Stimulated activated CD4-positive, alpha-beta T cell treated with anti-CD3 and anti-CD28 coated beads, Interleukin-4, amount 100 ng/mL, for 48 hours (primary cell): ENCODE measurements at places on chromosomes 6 and 20.
A peak's percentile ranks its signal among the peaks of the same experiment; 100 is the strongest.

DNA sequence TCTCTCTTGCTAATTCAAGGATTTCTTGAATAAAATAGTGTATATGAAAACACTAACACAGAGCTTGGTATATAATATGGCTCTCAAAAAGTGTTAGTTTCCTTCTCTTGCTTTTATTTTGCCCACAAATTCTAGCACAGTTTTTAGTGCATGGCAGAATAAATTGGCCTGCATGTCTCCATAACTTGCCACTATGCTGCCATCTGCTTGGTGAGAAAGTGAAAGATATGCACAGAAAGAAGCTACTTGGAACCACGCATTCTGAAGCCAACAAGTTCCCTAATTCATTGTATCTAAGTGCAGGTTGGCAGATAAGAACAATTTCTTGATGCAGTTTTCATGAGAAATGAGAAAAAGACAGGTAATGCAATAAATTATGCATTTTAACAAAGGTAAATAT, 101.2 kb downstream of the EPHA7 start:
- DNase-seq, result no peak

DNA sequence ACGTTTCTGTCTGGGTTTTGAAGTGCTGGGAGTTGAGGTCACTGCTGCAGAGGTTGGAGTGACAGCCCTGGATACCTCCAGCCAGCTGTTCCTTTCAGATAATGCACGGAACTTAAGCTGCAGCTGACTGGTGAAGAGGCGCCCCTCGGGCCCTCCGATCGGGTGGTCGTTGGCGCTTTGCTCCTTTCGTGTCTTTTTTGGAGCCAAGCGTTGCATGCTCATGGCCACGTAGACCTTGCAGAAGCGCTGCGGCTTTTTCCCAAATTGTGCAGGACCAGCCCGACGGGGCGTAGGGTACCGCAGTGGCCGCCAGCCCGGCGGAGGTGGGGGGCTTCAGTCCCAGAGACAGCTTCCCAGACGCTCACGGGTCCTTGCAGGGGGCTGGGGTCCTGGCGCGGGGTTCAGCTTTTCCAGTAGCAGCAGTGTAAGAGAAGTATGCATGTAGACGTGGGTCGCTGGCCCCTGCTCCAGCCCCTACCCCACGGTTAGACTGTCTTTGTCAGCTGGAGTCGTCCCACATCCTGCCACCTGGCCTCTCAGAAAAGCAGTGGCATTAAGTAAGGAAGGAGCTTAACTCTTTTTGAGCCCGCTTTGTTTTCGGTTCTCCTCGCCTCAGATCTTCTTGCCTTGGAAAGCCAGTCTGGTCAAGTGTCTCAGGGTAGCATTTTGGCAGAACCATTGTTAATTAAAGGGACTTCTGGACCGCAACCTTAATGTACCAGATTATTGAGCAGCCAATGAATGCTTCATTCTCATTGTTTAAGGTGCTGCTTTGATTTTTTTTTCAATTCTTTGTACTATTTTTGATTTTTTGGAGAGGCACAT, 838 bp downstream of the TNFAIP3 start:
- DNase-seq, result no peak

GRCh38 chr20:8321001-8321400, 188.9 kb downstream of the PLCB1 start:
- DNase-seq, result no peak

DNA sequence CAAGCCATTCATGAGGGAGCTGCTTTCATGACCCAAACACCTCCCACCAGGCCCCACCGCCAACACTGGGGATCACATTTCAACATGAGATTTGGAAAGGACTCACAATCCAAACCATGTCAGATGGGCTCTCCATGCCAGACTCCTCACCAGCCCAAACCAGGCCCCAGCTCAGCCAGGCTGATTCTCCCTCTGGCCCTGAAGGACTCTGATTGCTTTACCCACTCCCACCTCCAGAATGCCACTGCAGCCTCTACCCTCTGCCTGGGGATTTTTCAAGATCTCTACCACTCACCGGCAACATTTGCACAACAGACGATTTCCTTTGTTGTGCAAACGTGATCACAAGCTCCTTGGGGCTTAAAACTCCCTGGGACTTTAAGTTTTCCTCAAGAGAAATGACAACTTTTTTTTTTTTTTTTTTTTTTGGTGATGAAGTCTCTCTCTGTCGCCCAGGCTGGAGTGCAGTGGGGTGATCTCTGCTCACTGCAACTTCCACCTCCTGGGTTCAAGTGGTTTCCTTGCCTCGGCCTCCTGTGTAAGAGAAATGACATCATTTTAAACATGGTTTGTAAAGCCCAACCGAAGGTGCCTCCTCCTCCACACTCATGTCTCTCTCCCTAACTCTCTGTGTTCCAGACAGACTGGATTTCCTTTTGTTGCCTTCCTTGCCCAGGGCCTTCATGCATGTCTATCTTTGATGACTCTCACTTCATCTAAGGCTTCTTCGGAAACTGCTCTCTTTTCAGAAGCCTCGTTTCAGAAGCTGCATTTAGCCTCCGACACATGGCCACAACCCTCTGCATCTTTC, 147.0 kb downstream of the CDH26 start:
- DNase-seq, result no peak

GRCh38 chr6:131781687-131782086, 26.1 kb upstream of the ENPP1 start:
- no peak for DNase-seq

DNA sequence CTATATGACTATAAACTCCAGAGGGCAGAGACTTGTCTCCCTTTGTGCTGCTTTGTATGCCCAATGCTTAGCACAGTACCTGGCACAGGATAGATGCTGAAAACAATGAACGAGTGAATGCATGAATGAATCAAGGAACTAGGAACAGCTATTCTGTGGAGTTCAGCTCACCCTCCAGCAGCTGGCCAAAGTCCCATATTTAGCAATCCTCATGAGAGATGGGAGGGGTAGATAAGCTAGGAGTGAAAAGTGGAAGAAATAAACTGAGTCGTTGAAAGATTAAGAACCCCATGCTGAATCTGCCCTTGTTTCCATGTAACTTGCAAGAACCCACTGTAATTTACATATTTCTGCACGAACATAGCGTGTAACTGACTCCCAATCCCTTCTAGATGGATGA, 106.5 kb downstream of the MAFB start:
- no peak for DNase-seq

- DNase-seq, result peak; percentile 60
Observed at GRCh38 chr20:48846516-48847492, 19.0 kb upstream of the PREX1 start.

DNA sequence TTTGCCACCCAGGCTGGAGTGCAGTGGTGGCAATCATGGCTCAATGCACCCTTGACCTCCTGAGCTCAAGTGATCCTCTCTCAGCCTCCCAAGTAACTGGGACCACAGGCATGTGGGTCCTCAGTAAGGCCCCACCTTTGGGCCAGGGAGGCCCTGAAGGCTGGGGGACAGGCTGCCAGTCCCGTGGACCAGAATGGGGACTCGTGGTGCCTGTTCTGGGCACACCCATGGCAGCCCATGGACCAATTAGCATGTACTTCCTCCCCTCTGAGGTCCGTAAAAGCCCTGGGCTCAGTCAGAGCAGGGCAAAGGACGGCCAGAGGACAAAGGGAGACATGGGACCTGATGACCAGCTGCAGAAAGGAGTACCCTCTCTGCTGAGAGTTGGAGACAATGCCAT, 1590.8 kb downstream of the KHDRBS2 start:
- DNase-seq, result no peak

DNA sequence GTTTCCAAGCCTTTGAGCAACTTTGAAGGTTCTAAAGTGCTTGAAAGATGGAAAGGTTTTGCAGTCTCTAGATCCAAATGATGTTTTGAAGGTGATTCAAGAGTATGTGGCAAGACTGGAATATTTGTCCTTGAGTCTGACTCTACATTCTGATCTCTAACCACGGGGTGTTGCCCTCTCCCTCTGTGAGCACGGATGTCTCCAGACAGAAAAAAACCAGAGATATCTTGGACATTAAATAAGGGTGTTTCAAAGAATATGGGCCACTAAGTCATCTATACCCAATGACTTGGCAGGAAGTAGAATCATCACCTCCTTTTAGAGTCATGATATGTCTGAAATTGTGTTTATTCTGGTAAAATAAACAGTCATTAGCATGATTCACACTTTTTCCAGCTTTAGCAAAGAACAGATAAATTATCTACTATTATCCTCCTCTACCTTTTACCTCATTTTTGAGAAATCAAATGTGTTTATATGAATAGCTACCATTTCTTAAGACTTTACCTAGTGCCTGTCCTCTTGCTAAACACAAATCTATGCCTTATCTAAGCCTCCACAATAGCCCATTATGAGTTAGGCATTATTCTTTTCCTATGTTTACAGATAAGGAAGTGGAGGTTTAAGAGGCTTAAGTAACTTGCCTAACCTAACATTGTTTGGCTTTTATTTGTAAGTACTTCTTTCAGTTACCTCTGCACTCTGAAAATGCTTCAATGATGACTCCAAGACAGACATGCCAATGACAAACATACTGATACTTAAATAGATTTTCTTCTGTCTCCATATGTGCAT, 384.4 kb downstream of the BMP2 start:
- DNase-seq, result no peak

DNA sequence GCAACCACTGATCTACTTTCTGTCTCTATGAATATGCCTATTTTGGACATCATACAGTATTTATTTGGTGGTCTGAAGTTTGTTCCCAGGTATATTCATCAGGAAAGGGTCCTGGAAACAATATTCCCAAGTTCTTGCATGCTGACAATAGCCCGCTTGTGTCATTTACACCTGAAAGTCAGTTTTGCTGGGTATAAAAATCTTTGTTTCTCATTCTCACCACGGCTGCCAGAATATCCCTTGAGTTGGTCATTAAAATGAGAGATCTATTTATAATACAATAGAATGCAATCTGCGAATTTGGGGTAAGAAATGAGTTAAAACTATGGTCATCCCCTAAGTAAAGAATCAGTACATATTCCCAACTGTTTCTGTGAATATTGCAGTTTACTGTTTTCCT, 79.0 kb downstream of the MAN1A1 start:
- no peak for DNase-seq

DNA sequence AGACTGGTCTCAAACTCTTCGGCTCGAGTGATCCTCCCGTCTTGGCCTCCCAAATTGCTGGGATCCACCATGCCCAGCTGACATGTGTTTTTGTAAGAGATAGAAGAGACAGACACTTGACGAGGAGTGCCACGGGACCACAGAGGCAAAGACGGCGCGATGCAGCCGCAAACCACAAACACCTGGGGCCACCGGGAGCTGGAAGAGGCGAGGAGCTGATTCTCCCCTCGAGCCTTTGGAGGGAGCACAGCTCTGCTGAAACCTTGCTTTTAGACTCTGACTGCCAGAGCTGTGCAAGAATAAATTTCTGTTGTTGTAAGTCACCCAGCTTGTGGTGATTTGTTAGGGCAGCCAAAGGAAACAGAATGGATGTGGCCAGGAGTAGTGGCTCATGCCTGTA, 46.9 kb downstream of the TFAP2C start:
- DNase-seq, result no peak

GRCh38 chr20:40773376-40773775, 84.3 kb upstream of the MAFB start:
- no peak for DNase-seq

- DNase-seq, result no peak
Observed at GRCh38 chr6:130507666-130508028, 141.8 kb downstream of the TMEM200A start.

DNA sequence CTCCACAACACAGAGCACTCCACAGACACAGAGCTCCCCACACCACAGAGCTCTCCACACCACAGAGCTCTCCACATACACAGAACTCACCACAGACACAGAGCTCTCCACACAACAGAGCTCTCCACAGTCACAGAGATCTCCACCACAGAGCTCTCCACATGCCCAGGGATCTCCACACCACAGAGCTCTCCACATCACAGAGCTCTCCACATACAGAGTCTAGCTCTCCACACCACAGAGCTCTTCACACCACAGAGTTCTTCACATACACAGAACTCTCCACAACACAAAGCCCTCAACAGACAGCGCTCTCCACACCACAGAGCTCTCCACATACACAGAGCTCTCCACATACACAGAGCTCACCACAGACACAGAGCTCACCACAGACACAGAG, 55.3 kb downstream of the ERMARD start:
- DNase-seq, result no peak

GRCh38 chr20:35117196-35117595, 24.6 kb upstream of the TRPC4AP start:
- DNase-seq, result no peak

- DNase-seq, result peak; percentile 34
Observed at GRCh38 chr6:17281100-17281496, at the start of gene RBM24. RBM24 (plus strand) TSS chr6:17281361; CDS start chr6:17281582, 221 bp downstream.
